ENCODE measurements at places on chromosomes 2 and 18.

DNA sequence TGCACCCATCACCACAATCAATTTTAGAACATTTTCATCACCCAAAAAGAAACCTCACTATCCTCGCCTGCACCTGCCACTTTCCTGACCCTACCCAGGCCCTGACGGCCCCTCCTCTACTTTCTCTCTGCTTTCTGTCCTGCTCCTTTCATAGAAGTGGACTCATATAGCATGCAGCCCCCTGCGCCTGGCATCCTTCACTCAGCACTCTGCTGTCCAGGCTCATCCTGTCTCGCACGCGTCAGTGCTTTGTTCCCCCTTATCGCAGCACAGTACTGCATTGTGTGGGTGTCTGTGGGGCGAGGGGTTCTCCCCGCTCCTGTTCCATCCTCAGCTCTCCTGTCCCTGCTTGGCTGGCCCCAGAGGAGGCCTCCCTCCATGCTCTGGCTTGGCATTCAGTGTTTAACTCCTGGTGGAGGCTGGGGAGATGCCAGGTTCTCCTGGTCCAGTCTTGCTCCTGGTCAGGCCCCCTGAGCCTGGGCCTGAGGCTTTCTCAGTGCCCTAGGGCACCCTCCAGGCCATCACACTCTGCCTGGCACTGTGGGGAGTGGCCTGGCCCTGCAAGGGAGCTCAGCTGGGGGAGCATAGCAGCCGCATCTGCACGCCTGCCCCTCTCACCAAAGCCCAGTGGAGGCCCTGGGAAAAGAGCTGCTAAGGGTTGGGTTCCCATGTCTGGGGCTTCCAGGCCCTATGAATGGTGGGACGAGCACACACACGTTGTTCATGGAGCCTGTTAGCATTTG lies 6.6 kb upstream of the TUBB6 start:
- no peak for DNase-seq
- no peak overlapping the region for H3K4me3 ChIP-seq
- no peak overlapping the region for H3K27ac ChIP-seq
- no peaks in the 10 kb centered on the region for H3K36me3 ChIP-seq

DNA sequence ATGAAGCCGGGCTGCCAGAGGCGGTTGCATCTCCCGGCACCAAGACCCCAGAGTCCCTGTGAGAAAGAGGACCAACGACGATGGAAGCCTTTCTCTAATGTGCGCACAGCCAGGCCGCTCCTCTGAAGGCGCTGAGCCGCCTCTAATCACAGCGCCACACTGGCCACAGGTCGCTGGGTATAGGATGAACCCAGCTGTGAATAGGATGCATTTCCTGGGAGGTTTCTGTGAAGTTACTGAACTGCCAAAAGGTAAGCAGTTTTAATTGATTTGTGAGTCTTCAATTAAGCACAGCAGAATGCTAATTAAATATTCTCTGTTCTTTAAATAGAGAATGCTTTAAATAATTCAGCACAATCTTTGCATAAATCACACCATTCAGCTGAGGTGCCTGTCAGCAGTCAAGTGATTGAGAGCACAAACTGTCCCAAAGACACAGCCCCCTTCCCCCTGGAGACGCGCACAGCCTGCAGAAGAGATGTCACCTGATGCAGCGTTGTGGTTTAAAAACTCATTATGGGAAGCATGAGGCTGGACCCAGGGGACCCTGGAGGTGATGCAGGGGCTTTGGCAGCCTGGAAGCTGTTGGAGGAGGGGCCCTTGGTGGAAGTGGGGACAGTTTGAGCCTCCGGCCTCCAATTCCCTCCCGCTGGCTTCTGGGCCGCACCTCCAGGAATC lies 98.1 kb downstream of the RTP5 start:
- H3K4me1 ChIP-seq: no peaks in the 10 kb centered on the region
- H3K27me3 ChIP-seq: no peaks in the 10 kb centered on the region
- H3K36me3 ChIP-seq: no peaks in the 10 kb centered on the region
- H3K4me3 ChIP-seq: no peak overlapping the region
- no peak for DNase-seq
- H3K27ac ChIP-seq: no peak overlapping the region

GRCh38 chr2:105691947-105692390 lies 52.7 kb upstream of the NCK2 start:
- no peaks in the 10 kb centered on the region for H3K4me1 ChIP-seq
- no peak for DNase-seq
- H3K36me3 ChIP-seq: no peaks in the 10 kb centered on the region
- H3K4me3 ChIP-seq: no peak overlapping the region
- no peaks in the 10 kb centered on the region for H3K27me3 ChIP-seq
- H3K27ac ChIP-seq: no peak overlapping the region

DNA sequence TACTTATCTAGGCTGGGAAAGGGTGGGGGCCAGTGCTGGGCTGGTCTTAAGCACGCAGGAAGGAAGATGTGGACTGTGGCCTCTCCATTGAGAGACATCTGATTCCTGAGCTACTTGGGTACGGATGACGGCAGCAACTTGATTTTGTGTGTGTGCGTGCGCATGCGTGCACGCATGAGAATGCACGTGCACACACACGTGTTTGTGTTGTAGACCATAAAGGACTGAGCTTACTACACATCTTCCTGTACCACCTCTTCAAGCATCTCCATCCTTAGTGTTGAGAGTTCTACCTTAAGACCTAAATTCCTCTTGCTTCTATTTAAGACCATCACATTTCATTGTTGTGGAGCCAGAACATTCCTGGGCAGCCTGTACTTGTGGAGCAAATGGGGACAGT lies 9.5 kb downstream of the WNT6 start:
- no peak for DNase-seq
- no peak overlapping the region for H3K4me3 ChIP-seq
- no peaks in the 10 kb centered on the region for H3K4me1 ChIP-seq
- peaks cover 40% of the 10 kb centered on the region for H3K27me3 ChIP-seq
- H3K27ac ChIP-seq: no peak overlapping the region

DNA sequence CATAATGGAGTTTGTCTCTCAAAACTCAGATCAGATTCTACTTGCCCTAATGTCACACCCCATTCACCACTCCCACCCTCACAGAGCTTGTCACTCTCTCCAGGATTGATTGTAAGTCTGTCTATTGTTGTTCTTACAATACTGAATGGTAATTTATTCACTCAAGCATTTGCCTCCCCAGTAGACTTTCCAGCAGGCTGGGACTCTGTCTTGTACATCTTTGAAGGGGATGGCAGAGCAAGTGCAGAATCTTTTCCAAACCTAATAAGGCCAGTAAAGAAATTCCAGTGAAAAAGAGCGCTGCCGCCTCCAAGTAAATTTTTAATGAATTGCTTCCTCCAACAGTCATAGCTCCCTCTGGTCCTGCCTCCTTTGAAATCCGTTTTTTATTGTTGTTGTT lies 56.9 kb downstream of the RBM43 start:
- H3K36me3 ChIP-seq: no peaks in the 10 kb centered on the region
- H3K4me1 ChIP-seq: no peaks in the 10 kb centered on the region
- no peak overlapping the region for H3K4me3 ChIP-seq
- no peaks in the 10 kb centered on the region for H3K27me3 ChIP-seq

DNA sequence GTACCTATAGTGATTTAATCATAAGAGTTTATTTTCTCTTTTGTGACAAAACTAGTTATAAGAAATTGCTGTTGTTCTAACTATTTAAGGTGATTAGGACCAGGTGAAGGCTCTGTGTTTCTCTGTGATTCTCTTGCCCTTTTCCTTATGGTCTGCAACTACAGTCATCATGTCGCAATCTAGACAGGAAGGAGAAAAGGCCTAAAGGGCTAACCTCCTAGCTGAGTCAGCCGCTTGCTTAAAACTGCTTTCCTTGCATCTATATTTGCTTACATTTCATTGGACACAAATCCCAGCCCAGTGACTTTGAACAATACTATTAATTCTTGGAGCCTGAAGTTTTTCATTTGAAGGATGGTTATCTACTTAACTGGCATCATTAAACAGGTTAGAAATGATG lies 93.1 kb downstream of the PIK3C3 start:
- no peaks in the 10 kb centered on the region for H3K4me1 ChIP-seq
- no peaks in the 10 kb centered on the region for H3K36me3 ChIP-seq
- no peak for DNase-seq
- no peak overlapping the region for H3K4me3 ChIP-seq

GRCh38 chr2:75560022-75560767 lies 544 bp downstream of the EVA1A start:
- peak; percentile 67 for DNase-seq
- H3K4me1 ChIP-seq: peaks cover 23% of the 10 kb centered on the region
- no peaks in the 10 kb centered on the region for H3K27me3 ChIP-seq
- peaks cover 2% of the 10 kb centered on the region for H3K36me3 ChIP-seq
- peak overlapping the region; percentile 76 for H3K4me3 ChIP-seq

DNA sequence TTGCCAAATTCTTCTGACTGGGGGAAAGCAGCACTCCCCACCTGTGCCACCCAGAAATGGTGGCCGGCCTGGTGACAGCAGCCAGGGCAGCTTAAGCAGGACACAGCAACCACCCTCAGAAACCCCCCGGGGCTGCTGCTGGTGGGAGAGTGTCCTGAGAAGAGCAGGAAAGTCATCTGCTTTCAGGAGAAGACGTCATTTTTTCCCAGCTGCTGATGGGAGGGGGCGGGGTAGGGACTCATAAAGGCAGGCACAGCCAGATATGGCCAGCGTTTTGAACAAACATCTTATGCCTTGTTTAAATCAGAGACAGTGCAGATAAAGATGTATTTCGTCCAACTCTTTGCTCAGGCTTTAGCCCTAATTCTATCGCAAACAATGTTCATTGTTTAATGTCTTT lies 139.5 kb downstream of the LRRC30 start:
- no peaks in the 10 kb centered on the region for H3K4me1 ChIP-seq
- no peak overlapping the region for H3K4me3 ChIP-seq
- DNase-seq: peak; percentile 57
- no peaks in the 10 kb centered on the region for H3K36me3 ChIP-seq
- H3K27ac ChIP-seq: peak overlapping the region; percentile 43

GRCh38 chr2:215780907-215781685 lies 232.3 kb downstream of the MREG start:
- H3K4me1 ChIP-seq: no peaks in the 10 kb centered on the region
- DNase-seq: no peak
- H3K36me3 ChIP-seq: no peaks in the 10 kb centered on the region
- H3K4me3 ChIP-seq: no peak overlapping the region

DNA sequence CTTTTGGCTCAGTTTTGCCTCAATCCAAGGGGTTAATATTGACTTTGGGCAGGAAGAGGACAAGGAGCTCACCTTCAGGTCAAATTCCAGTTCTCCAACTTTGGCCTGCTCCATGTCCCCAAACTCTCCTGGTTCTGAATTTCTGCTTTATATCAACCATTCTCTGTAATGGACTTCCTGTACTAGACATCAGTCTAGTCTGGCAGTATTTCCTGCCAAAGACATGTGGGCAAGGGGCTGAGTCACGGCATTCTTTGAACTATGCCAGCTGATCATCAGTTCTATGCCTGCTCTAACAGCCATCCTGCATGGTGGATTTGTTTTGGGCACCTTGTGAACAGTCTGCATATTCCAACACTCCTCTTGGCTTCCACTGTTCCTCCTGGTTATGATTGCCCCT lies 199.4 kb downstream of the ZEB2 start:
- no peak overlapping the region for H3K27ac ChIP-seq
- no peak overlapping the region for H3K4me3 ChIP-seq
- peaks cover 3% of the 10 kb centered on the region for H3K4me1 ChIP-seq
- DNase-seq: no peak
- no peaks in the 10 kb centered on the region for H3K36me3 ChIP-seq

- peak; percentile 25 for DNase-seq
- no peak overlapping the region for H3K27ac ChIP-seq
- no peak overlapping the region for H3K4me3 ChIP-seq
- no peaks in the 10 kb centered on the region for H3K4me1 ChIP-seq
These were observed 44.3 kb upstream of the GLI2 start for GRCh38 chr2:120691410-120691809.
